ENCODE measurements at places on chromosomes 1 and 21.

GRCh38 chr1:45617618-45618017, 6.2 kb downstream of the CCDC17 start:
- no peak for DNase-seq

DNA sequence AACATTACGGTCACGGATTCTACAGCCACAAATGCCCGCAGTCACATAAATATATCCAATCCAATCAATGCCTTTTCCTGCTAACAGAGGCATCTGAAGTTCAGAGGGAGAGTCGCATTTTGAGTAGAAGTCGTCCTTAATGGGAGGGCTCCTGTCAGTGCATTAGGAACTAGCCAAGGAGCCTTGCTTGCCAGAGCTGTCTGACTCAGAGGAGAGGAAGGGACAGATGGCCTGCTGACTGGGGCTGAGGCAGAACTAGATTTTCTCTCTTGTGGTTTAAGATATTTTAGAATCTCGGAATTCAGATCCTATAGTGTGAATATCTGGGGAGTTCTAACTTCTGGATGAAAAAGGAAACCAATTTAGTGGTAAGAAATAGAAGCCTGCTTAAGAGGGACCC, 10.6 kb downstream of the XKR8 start:
- DNase-seq = no peak

GRCh38 chr1:22804406-22804805, 93.8 kb downstream of the EPHB2 start:
- no peak for DNase-seq

DNA sequence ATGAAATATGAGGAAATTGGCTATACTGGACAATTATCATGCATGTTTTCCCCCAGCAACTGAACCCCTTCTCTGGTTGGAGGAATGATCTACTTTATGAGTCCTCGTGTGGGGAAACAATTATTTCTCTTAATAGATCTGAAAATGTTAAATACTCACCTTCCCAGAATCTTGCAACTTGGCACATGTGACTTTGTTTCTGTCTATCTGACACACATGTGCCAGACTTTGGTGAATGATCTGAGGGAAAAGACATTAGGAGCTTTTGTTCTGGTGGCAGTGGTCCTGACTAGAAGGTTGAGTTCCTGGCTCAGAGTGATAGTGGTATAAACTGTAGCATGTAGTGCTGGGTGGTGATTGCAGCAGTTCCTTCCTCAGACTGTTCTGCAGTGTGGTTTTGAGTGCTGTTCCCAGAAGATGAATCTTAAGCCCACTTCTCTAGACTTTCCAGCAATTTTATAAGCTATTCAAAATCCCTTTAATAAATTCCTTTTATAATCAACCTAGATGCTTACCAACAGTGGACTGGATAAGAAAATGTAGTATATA, 59.3 kb upstream of the B3GALNT2 start:
- no peak for DNase-seq

DNA sequence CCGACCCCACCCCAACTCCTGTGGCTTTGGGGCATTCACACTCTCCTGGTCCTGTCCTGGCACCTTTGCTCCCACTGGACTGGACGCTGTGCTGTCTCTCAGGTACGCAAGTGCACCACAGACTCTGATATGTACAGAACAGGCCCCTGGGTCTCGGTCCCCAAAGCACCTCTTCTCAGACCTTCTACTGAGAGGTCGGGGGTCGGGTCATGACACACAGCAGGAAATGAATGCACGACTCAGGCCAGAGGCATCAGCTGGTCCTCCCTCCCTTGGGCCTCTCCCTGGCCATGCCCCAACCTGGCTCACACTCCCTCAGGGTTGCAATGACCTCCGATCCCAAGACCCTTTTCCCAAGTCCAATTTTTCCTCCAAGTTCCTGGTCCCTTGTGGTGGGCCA, 1.8 kb upstream of the KRTAP10-12 start:
- no peak for DNase-seq

GRCh38 chr1:87673309-87673708, 344.6 kb downstream of the LMO4 start:
- no peak for DNase-seq

DNA sequence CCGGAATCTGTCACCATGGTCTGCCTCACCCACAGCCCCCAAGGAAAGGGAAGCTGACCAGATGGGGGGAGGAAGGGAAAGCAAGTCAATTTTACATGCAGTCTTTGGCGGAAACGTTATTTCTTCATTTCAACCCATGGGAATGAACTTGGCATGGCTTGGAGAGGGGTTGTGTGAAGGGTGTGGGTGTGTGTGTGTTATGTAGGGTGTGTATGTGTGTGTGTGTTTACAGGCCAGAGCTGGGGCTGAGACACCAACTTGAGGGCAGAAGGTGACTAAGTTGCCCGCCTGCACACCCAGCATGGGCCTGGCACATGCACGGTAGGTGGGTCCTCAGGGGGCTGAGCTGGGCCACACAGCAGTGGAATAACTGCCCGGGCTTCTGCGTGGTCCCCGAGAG, 65.2 kb downstream of the MRPL37 start:
- no peak for DNase-seq

- DNase-seq = no peak
These were observed 257.7 kb upstream of the SGIP1 start for GRCh38 chr1:66276218-66276617.

- no peak for DNase-seq
These were observed 8.1 kb downstream of the ARF1 start for GRCh38 chr1:228090613-228091081.

GRCh38 chr1:244318512-244318911, 133.2 kb downstream of the ADSS2 start:
- DNase-seq = no peak

- DNase-seq = no peak
These were observed 24.0 kb upstream of the ELOA start for GRCh38 chr1:23719162-23719820.

GRCh38 chr21:38957575-38958322, 152.0 kb downstream of the ETS2 start:
- no peak for DNase-seq

DNA sequence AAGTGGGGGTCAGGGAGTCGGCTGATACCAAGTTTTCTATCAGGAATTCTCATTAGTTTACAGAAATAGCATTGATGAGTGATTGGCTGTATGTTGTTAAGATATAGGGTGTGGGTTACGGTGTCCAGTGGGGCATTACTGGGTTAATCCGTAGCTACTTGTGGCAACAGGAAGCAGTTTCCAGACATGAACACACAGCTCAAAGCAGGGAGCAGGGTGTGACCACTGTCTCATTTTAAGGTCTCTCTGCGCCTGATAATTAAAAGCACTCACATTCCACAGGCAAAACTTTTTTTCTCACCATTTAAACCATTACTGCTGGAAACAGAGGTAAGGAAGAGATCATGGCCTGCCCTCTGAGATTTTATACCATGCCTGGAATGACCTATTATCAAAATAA, 114.9 kb downstream of the SIK1 start:
- no peak for DNase-seq

GRCh38 chr1:87549738-87550137, 221.1 kb downstream of the LMO4 start:
- DNase-seq = no peak

DNA sequence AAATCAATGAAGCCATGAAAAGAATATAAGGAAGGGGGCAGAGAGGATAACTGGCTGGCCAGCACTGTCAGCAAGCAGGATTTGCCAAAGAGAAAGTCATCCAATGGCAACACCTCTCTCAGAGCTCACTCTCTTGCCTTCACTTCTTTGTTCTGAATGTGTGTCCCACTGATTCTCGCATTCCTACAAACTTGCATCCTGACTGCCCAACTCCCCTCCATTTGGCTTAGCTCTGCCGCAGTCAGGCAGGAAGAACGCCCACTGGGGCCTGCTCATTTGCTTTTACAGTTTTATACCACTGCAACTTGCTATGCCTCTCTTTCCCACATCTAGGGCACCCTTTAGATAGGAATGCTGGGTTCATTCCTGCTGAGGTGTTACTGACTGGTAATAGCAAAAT, 364.2 kb upstream of the ST6GALNAC5 start:
- DNase-seq = no peak

- no peak for DNase-seq
These were observed 14.2 kb upstream of the PCBP3 start for GRCh38 chr21:45629046-45629981.

GRCh38 chr1:225886159-225887029, 2.6 kb downstream of the LEFTY1 start:
- DNase-seq = no peak

DNA sequence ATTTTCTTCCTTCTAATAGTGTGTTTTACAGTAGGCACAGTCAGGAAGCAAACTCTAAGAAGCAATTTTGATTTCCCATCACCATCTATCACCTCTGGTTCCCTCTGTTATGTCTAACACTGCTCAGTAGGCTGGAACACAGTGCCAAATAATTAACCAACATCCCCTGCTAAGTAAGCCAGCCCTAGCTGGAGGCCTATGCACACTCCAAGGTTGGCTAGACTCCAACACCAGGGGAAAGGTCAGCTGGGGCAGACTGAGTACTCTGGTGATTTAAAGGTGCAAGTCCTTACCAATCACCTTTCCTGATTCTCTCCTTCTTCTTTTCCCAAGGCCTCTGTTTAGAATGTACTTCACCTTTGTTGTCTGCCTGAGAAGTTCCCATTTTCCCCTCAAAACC, 46.5 kb upstream of the BEND5 start:
- DNase-seq = no peak

DNA sequence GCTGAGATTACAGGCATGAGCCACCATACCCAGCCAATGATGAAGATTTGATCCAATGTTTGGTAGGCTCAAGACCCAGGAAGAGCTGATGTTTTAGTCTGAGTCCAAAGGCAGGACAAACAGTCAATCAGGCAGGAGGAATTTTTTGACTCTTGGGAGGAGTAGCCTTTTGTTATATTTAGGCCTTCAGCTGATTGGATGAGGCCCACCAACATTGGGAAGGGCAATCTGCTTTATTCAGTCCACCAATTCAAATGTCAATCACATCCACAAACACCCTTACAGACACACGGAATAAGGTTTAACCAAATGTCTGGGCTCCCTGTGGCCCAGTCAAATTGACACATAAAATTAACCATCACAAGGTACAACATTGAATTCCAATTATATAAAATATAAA, 61.9 kb upstream of the COX20 start:
- DNase-seq = no peak

DNA sequence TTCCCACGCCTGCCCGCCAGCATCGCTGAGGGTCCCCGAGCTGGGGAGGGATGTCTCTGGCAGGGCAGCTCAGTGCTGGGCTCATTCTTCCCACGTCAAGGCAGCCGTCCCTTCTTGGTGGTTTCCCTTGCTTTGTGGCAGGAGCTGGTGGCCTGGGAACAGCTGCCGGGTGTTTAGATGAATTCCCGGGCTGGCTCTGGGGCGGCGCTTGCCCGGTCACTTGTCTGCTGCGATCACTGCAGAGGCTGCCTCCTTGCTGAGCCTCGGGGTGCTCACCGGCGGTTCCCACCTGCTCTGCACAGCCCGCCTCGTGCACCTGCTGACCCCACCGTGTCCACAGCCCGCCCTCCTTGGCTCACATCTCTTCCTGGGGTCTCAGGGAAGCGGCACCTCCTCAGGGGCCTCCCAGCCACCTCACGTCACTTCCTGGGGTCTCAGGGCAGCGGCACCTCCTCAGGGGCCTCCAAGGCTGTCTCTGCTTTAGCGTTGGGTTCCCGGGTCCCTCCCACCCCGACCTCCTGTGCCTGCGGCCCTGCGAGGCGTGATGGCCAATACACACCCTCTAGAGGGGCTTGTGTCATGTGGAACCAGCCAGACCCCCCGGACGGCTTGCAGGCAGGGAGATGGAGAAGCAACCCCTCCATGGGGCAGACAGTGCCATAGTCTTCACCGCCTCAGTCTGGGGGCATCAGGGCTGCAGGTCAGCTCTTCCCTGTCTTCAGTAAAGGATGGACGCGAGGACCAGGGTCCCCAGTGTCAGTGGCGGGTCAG, 13.5 kb downstream of the COL18A1 start:
- DNase-seq = no peak

- DNase-seq = no peak
These were observed 8.6 kb downstream of the SEMA6C start for GRCh38 chr1:151137789-151138188.

Data from NCI-H1930 (cell line).